ENCODE measurements at places on chromosomes 5 and 9.

DNA sequence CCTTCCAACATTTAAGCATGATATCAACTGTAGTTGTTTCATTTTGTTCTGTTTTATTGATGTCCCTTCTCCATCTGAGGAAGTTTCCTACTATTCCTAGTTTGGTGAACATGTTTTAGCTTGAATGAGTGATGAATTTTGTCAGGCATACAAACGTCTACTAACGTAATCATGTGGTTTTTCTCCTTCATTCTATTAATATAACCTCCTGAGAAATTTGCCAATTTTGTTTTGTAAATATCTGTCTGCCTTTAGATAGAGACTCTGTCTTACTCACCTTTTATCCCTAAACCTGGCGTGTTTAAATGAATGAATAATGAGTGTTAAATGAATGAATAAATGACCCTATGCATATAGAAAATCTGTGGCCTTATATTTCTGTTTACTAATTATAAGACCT lies 26.5 kb upstream of the NREP start:
- DNase-seq, result no peak

- DNase-seq, result no peak
Measured at GRCh38 chr9:76336027-76336426, 58.2 kb downstream of the RFK start.

DNA sequence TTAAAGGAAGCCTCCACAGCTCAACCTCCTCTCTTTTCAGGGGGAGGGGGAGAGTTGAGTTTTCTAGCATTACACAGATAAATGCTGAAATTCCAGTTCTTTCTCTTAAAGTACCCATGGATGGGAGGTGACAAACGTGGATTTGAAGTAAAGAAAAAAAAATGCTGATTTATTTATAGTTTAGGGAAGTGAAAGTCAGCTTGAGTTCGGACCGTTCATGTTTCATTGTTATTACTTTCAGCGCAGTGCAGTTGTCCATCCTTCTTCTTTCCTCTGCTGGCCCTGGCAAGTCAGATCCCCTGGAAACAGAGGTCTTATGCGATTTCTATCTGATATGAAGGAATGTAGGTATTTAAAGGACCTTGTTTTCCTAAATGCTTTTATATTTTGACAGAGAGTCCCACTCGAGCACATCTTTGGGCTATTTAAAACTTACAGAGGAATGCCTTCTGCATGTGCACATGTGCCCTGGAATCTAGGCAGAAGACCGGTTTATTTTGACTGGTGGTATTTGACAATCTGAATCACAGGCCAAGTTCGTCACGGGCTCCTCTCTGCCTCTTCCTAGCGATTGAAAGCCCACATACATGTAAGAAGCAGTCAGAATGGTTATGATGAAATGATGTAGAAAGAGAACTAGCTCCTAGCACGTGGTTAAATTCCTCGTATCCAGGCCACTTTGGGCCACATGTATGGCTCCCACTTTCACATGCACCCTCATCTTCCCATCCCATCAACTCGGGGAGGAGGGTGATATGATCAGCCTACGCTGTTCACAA lies 385.2 kb upstream of the KLF4 start:
- DNase-seq, result no peak

- no peak for DNase-seq
Measured at GRCh38 chr5:68593211-68593671, 377.7 kb downstream of the PIK3R1 start.

DNA sequence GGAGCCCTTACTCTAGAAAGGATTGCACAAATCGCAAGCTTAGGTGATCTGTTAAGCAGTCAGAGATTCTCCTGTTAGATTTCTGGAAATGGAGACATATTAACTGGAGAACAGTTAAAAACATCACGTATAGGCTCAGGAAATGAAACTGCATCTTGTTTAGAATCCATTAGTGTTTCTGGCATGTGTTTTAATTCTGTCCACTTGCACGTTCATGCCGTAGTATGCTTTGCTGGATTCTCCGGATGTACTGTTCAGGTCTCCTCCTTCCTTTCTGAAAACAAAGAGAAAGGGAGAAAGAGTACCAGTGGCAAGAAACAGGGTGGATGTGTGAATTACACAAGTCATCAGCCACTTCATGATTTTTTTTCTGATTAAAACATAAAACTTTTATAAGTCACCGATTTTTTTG lies 2.5 kb upstream of the RGMB start:
- no peak for DNase-seq

- no peak for DNase-seq
Measured at GRCh38 chr9:135524130-135524861, 3.1 kb downstream of the LCN1 start.

- DNase-seq, result no peak
Measured at GRCh38 chr5:34535944-34536623, 120.0 kb upstream of the RAI14 start.

GRCh38 chr9:111231801-111232580 lies 98.0 kb downstream of the OR2K2 start:
- DNase-seq, result no peak

GRCh38 chr5:167570431-167570830 lies 721.0 kb upstream of the WWC1 start:
- no peak for DNase-seq

- DNase-seq, result no peak
Measured at GRCh38 chr5:95533106-95533505, 21.7 kb downstream of the SKIC3 start.

DNA sequence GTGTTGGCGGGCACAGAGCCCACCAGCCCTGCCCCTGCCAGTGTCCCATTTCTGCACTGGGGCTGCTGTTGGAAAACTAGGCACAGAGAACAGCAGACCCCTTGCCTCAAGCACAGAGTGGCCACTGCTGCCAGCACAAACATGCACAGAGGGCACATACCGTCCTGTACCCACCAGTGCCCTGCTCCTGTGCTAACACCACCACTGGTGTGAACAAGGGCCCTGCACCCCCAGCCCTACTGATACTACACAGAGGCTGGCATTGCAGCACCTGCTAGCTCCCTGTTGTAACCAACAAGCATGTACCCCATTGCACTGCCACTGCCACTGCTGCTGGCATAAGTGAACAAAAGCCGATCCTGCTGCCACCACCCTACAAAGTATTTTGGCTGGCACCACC lies 348.0 kb upstream of the MPDZ start:
- no peak for DNase-seq

DNA sequence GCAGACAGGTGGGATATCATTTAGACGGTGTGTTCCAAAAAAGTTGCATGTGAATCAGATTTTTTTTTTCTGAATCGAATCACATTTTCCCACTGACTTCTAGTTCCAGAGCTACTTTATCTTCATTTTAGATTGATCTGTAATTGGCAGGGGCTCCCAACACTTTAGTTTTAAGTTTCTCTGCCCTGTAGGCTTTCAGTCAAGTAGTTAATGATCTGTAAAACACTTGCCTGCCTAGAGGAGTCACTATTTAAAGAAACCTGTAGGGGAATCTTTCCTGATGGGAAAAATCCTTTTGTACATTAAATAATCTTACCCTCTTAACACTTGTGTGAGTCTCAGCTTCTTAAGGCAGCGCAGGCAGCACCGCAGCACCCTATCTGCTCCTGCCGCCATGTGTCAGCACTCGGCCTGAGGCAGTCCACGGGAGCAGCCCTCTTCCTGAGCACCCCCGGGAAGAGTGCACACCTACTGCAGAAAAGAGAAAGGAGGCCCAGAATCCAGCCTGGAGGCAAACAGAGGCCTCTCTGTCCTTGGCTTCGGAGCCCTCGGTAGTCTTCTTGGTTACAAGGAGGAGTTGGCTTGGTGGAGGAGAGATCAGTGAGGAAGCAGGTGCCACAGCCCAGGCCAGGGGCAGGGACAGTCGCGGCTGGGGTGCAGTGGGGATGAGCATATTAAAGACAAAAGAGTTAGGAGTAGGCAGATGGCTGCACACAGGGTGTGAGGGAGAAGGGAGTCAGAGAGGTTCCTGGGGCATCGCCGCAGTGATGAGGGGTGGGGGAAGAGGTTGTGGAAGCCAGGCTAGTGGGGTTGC lies 209.3 kb downstream of the GAPVD1 start:
- DNase-seq, result no peak

- DNase-seq, result no peak
Measured at GRCh38 chr9:129559506-129559881, 61.4 kb downstream of the C9orf50 start.

- no peak for DNase-seq
Measured at GRCh38 chr5:111224561-111225345, 569 bp downstream of the CAMK4 start.

- DNase-seq, result no peak
Measured at GRCh38 chr5:172617817-172618216, 23.2 kb upstream of the NEURL1B start.

GRCh38 chr5:180350296-180350695 lies 2.8 kb downstream of the GFPT2 start:
- no peak for DNase-seq

- no peak for DNase-seq
Measured at GRCh38 chr5:124231230-124231629, 515.2 kb downstream of the ZNF608 start.

- peak; percentile 45 for DNase-seq
Measured at GRCh38 chr5:139272471-139273321, 20.8 kb upstream of the MATR3 start.

- no peak for DNase-seq
Measured at GRCh38 chr5:40034441-40034840, 609.7 kb upstream of the DAB2 start.

- peak; percentile 38 for DNase-seq
Measured at GRCh38 chr5:64766941-64767340, 1.6 kb downstream of the SREK1IP1 start.

DNA sequence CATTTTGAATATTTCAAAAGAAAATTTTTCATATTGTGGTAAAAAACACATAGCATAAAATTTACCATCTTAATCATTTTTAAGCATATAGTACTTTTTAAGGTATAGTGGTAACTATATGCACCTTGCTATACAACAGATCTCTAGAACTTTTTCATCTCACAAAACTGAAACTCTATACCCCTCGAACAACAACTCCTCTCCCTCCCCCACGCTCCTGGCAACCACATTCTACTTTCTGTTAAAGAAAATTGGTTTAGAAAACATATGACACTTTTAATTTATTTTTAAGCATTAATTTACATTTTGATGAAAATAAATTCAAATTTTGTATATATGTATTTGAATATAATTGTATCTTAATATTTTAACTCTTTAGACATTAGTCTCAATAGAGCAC lies 147.2 kb upstream of the EFNA5 start:
- no peak for DNase-seq

GRCh38 chr5:137400571-137400970 lies 98.6 kb downstream of the SPOCK1 start:
- DNase-seq, result no peak

- DNase-seq, result no peak
Measured at GRCh38 chr9:20187318-20187717, 398.5 kb upstream of the SLC24A2 start.

DNA sequence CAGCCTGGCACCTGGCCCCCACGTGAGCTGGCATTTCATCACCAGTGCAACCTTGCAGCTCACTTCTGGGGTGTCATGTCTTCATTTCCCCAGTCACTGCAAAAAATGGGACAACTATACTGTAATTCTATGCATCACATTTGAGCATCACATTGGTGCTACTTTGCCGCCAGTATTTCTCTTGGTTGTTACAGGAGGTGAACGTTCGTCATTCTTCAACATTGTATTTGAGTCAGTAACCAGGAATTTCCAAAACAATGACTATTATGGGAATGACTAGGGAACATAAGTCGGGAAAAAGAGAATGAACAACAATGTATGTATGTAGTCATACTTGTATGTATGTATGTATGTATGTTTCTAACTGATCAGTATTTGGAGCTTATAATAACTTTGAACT lies 1278.0 kb downstream of the EFNA5 start:
- DNase-seq, result no peak

GRCh38 chr5:110088676-110089436 lies 399.1 kb downstream of the MAN2A1 start:
- no peak for DNase-seq

GRCh38 chr5:24633715-24634325 lies 11.0 kb downstream of the CDH10 start:
- no peak for DNase-seq

DNA sequence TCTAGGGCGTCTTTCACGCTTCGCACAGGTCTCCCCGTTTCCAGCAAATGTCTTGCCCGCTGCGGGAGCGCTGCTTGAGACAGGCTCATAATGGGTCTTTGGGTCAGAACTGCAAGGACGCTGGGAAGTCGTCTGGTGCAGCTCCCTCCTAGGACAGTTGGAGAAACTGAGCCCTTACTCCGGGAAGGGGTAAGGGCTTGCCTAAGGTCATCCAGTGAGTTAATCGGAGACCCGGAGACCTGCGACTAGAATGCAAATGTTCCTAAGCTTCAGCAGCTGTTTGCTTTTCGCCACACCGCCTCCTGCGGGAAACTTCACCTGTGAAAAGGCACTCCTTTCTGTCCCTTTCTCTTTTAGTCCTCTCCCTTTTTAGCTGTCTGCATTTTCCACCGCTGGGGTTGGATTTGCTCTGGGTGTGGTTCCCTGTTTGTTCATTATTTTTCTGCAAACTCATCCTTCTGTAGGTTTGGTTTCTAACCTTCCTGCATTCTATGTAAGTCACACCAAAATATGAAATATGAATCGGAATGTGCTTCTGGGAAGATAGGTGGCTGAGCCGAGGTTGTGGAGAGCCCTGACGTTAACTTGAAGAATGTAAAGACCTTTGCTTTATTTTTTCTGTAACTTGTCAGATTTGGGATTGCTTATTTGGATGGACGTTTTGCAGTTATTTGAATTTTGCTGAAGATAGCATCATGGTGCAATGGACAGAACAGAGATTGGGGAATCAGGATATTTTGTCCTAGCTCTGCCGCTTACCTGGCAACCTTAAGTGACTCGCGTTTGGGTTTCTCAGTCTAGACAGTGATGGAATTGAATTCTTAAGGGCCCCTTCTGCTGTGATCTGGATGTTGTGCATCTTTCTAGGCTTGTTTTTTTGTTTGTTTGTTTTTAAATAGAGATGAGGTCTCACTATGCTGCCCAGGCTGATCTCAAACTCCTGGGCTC lies 909 bp downstream of the SLC36A1 start:
- peak; percentile 15 for DNase-seq

DNA sequence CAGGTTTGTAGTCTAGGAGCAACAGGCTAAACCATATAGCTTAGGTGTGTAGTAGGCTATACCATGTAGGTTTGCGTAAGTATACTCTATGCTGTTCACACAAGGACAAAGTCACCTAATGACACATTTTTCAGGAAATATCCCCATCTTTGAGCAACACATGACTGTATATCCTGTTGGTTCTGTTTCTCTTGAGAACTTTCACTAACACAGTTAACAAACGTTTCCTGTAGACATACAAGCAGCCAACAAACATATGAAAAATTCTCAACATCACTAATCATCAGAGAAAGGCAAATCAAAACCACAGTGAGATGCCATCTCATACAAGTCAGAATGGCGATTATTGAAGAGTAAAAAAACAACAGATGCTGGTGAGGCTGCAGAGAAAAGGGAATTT lies 68.2 kb downstream of the NR2F1-AS1 start:
- no peak for DNase-seq
